ENCODE measurements at places on chromosomes 2 and 18.
A peak's percentile ranks its signal among the peaks of the same experiment; 100 is the strongest.

GRCh38 chr2:4831751-4832150, 860.4 kb upstream of the SOX11 start:
- DNase-seq: no peak

DNA sequence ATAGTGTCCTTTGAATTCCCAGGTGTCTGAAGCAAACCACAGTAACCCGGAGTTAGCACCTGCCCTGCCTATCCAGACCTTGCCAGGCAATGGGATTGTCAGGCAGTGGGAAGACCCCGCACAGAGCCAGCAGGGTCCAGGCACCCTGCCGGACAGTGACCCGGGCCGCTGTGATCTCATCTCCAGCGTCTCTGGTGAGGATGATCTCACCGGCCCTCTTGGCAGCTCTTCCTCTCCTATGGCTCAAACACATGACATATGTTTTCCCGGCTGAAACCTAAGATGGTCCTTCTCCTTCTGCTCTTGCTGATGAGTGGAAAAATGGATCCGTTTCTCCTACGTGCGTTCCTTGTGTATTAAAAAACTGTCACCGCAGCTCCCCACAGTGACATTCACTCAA, 75.1 kb downstream of the ACOXL start:
- no peak for DNase-seq

DNA sequence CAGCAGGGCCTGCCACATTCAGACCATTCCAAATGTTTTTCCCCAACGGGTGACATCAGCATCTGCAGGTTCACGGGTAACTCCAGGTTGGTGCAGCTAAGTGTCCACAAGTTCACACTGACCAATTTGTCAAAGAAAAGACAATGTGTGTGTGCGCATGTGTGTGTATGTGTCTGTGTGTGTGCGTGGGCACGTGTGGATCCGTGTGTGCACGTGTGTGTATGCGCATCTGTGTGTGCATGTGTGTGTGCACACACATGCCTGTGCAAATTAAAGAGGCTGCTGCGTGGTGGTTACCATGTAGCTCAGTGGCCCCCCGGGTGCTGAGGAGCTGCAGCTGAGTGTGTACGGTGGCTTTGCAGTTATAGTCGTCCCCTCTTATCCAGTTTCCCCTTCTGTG, 187.4 kb downstream of the TMEM18 start:
- DNase-seq: no peak

DNA sequence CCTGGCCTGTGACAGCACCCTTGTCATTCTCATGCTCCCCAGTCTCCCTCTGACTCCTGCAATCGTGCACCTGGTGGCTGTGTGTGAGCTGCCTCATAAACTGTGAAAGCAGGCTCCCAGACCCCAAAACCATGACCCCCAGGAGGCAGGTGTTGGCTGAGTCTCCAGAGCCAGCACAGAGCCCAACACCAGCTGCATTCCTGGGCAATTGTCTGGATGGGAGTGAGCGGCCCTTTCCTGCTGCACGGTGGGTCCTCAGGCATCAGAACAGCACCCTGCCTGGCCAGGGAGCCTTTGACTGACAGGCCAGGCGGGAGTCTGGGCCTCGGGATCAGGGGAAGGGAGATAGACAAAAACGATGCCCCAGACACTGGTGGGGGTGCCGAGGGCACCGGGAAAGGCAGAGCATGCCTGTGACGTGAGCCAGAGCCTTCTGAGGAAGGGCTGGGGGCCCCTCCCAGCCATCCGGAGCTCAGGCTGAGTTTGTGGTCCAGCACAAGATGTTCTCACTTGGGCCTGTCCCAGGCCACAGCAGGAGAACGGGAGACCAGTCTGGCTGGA, 135.1 kb upstream of the GPC1 start:
- DNase-seq: no peak

DNA sequence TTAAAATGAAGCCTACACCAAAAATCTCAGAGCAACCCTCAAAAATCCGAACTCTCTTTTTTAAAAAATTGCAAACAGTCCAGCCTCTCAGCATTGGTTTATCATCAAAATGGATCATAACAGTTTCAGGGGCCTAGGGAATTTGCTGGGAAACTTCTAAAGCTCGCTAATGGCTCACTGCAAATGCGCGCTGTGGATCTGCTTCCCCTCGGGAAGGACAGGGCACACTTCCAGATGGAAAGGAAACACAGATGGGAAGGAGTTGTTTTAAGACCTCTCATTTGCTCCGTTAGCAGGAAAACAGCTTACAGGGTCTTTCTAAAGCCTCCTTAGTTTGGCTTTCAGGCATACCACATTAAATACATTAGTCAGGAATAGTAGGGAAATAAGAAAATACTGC, 27.2 kb downstream of the FECH start:
- no peak for DNase-seq

DNA sequence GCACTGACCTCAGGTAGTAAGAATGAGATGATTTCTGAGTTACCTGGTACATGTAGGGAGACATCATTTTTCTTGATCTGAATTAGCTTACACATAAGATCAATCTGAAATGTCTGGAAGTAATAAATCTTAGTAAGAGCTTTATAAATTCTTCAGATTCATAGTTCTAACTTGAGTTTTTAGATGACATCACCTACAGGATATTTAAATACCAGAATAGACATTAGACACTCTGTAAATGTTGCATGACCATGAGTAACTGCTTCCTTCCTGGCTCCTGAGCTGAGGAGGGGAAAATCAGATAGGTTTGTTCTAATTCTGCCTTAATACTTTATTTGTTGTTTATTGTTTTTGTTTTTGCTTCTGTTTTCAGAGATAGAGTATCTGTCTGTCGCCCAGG, 181.8 kb downstream of the PHLPP1 start:
- DNase-seq: no peak

GRCh38 chr2:127371037-127371436, 16.7 kb downstream of the MAP3K2 start:
- DNase-seq: no peak

- no peak for DNase-seq
These were observed 113.1 kb downstream of the UXS1 start for GRCh38 chr2:106080959-106081358.

- no peak for DNase-seq
These were observed 50.4 kb downstream of the CLIP4 start for GRCh38 chr2:29165362-29166241.

- DNase-seq: peak; percentile 55
These were observed 25.5 kb upstream of the YWHAQ start for GRCh38 chr2:9656270-9656766.

DNA sequence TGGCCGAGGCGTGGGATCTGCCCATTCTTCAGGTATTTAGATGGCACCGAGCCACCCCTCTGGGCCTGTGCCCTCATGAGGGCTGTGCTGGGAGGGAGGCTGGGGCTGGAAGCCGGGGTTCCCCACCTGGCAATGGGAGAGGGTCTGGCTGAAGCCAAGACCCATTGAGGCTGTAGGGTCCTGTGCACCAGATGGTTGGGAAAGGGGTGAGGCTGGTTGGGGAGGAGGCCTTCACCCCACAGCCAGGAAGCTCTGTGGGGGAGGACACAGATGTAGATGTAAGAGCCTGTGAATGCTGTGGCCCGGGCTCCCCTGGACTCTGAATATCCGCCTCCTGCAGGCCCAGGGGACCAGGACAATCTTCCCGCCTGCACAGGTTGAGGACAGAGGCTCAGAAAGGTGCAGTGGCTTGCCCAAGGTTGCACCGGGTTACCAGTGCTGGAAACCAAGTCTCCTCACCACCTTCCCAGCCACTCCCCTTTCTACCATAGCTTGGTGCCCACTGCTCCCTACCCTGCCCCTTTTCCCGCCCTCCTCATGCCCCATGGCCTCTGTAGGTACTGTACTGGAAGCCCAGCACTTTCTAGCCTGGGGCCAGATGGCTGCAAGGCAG, 49.7 kb downstream of the PDCL3 start:
- no peak for DNase-seq

DNA sequence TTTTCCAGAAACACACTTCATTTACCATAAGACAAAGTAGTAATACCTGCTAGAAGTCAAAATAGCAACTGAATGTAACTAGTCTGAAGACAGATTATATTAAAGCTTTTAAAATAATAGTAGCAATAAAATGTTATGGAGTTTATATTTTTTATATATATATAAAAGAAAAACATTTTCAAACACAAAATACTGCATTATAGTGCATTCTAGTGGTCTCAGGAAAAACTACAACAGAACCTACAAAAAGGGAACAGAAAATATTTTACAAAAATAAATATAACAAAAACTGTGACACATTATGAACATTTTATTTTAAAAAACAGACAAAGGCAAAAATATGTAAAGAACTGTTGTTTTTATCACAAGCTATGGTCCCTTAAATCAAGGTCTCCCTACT, 48.0 kb downstream of the STRN start:
- no peak for DNase-seq

DNA sequence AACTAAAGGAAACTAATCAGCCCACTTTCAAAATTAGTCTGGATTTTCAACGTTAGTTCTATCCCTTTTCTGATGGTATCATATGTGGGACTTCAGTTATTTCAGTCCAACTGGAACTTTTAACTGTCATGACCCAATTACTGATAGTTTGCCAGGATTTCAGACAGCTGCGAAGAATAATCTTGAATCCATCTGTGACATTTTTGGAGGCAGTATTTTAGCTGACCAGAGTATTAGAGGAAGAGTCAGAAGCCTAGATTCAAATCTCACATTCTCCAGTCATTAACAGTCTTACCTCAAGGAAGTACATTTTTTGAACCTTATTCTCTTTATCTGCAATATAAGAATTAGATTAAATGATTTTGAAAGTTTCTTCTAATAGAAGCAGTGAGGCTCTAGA, 81.3 kb downstream of the PTRHD1 start:
- no peak for DNase-seq

GRCh38 chr2:164369366-164369765, 251.9 kb downstream of the GRB14 start:
- no peak for DNase-seq

GRCh38 chr18:36314754-36315153, 17.2 kb downstream of the FHOD3 start:
- no peak for DNase-seq

GRCh38 chr2:64442801-64443429, 11.0 kb upstream of the LGALSL start:
- no peak for DNase-seq

DNA sequence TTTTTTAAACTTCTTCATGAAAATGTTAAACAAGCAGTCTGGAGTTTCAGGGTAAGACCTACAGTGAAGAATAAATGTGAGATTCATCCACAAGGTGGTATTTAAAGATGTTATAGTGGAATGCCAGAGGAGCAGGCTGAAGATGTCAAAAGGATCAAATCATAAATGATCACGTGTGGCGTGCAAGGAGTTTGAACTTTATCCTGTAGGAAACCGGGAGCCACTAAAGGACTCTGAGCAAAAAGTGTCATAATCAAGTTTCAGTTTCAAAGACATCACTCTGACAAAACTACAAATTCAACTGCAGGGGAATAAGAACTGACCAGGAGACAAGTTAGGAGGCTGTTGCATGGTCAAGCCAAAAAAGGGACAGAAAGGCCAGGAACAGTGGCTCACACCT, 19.9 kb downstream of the NHEJ1 start:
- no peak for DNase-seq

- DNase-seq: no peak
These were observed 115.1 kb upstream of the COPS8 start for GRCh38 chr2:236970656-236971010.

- no peak for DNase-seq
These were observed 67.4 kb downstream of the ADNP2 start for GRCh38 chr18:80176334-80177073.

- no peak for DNase-seq
These were observed 706 bp downstream of the AGPS start for GRCh38 chr2:177393203-177393755.

DNA sequence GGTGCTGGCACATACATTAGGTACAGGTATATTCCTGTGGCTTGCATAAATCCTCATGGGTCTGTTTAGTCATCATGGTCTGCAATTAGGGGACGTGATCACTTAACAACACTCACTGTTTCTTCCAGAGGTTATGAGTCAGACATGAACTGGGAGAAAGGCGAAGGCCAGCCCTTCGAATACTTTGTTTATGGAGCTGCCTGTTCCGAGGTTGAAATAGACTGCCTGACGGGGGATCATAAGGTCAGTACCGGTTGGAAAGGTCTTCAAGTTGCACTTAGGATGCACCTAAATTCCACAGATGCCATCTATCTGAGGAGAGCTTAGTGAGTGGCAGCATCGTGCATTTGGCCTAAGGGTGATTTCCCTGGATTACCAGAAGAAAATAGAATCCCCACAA, 76.9 kb downstream of the AOX1 start:
- DNase-seq: no peak

GRCh38 chr2:232147440-232148077, 186.0 kb downstream of the DIS3L2 start:
- DNase-seq: no peak

- no peak for DNase-seq
These were observed 25.6 kb downstream of the FAP start for GRCh38 chr2:162217598-162217997.

GRCh38 chr18:14015416-14015815, 100.1 kb upstream of the MC2R start:
- no peak for DNase-seq

DNA sequence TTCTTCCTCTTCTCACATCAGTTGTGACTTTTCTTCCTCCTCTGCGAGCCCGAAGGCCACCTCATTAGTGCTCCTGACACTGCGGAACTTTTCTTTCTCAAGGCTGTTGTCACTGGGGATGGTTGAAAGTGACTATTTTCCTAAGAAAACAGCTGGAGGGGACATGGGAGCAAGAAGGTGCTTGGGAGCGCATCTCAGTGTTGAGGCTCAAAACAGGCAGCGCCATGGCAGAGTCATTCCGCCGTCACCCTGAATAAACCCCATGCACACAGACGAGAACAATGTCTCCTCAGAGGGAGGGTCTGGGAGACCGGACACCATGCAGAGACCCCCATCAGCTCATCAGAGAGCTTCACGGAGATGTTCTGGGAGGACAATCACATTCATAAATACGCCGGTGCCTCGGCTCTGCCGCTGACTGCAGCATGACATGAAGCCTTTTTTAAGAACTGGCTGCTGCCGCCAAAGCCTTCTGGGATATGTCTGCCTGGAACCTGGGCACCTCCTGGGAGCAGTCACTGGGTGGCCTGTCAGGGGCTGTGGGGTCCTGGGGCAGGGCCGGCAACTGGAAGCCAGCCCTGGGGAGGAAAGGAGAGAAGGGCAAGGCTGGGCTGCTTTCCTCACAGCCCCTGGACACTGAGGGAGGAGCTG, 19.2 kb downstream of the ATOH8 start:
- DNase-seq: no peak

DNA sequence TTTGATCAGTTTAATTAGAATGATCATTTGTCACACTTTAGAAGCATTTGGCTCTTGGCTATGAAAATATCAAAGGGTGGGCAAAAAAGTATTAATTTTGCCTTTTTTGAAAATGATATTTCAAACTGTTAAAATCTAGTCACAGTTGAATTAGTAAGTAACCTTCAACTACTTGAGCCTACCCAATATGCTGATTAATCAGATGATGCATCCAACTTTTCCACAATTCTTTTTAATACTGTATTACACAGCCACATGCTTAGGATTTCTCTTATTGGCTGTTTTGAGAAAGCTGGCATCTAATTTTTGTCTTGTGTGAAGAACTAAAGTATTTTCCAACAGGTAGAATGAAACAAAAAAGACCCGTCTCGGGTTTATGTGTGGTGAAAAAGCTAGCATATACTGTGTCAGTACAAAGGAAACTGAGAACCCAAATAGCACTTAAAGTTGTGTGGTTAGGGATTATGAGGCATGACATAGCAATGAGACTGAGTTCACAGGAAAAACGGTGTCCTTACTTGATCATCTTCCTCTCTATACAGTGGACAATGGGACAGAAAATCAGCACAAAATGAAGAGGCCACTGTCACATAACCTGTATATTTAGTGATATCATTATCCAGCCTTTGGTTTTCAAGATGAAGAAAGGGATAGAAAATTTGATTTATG, 11.7 kb downstream of the OSBPL6 start:
- no peak for DNase-seq
